ENCODE measurements at places on chromosomes 2 and 18.

DNA sequence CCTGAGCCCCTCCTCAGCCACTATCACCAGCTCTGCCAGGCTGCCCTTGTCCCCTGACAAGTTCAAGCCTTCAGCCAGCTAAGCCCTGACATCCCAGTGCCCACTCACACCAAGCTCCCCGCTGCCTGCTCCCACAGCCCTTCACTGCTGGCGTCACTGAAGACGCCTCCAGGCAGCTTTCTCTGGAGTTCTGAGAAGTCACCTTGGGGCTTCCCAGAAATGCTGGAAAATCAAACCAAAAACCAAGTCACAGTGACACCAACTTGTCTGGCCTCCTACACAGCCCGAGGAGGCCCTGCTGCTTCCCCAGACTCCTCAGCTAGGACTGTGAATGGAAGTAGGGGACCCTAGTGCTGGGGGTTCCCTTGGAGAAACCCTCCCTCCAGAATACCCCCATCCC lies 2.2 kb upstream of the TNS1 start:
- peak; percentile 36 for DNase-seq

- no peak for DNase-seq
These were observed 106.3 kb upstream of the SULT1C3 start for GRCh38 chr2:108133457-108133856.

GRCh38 chr2:154507186-154507585 lies 191.3 kb upstream of the KCNJ3 start:
- no peak for DNase-seq

- DNase-seq, result no peak
These were observed 131.5 kb downstream of the TMEM17 start for GRCh38 chr2:62374301-62375112.

DNA sequence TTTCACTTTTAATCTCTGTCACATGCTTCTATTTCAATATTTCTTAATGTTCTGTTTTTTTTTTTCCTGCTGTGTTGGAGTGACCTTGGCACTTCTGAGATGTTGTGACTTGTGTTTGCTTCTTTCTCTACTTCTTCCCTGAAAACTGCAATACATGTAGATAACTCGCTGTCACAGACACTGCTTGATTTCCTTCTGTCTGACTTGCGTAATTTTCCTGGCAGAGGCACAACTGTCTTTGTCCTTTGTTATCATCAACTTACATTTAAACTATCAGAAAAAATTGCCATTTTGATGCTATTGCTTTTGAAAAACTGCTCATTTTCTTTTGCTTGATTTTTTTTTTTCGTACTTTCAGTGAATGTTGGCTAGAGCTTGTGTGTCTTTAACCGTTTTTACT lies 69.0 kb downstream of the BABAM2 start:
- peak; percentile 58 for DNase-seq

DNA sequence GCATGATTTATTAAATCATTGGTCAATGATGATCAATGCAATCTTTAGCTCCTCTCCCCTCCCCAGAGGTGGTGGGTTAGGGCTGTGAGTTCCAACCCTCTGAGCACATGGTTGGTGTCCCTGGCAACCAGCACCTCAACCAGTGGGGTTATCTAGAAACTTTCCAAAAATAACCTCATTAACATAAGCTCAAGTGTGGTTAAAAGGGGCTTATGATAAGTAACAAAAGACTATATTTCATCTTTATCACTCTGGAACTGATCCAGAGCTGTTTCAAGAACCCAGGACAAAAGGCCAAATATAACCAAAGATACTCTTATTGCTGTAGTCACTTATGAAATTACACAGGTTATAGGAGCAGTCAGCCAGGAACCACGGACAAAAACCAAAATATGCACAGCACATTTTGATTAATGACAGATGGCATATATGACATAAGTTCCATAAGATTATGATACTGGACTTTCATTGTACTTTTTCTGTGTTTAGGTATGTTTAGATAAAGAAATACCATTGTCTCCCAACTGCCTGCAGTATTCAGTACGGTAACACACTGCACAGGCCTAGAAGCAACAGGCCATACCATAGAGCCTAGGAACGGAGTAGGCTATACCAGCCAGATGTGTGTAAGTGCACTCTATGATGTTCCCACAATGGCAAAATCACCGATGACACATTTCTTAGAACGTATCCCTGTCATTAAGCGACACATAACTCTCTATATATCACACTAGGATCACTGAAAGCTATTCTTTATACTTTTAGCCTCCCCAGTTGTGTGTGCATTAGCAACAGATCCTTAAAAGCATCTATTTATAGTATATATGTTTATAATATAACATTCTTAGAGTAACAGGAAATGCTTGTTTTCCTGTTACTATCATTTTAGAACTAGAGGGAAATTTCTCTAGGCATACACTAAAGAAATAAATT lies 31.9 kb downstream of the KIDINS220 start:
- peak; percentile 11 for DNase-seq
